Stimulated activated CD4-positive, alpha-beta T cell treated with anti-CD3 and anti-CD28 coated beads, Interleukin-12 subunit alpha, Interleukin-12 subunit beta, amount 100 ng/mL, for 24 hours (primary cell): ENCODE measurements at places on chromosomes 4 and X.

GRCh38 chr4:152171556-152171955, 364.3 kb downstream of the FBXW7 start:
- no peak for DNase-seq

- DNase-seq: no peak
Measured at GRCh38 chr4:107131295-107131694, 95.2 kb upstream of the DKK2 start.

DNA sequence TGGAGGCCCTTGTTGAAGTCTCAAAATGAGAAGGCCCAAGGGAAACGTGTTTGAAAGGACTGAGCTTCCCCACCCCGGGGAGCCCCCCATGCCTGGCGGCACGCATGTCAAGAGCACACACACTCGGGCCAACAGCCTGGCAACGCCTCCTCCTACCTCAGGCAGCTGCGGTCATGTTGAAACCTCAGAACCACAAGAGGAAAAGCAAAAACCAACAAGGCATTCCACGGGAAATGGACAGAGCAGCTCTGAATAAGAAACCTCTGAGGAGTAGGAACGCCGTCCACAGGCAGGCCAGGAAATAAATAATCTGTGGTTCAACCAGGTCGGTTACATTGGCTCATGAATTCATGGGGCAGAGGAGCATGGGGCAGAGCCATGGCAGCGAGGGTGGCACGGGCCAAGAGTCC, 95.7 kb upstream of the AFAP1 start:
- DNase-seq: no peak

DNA sequence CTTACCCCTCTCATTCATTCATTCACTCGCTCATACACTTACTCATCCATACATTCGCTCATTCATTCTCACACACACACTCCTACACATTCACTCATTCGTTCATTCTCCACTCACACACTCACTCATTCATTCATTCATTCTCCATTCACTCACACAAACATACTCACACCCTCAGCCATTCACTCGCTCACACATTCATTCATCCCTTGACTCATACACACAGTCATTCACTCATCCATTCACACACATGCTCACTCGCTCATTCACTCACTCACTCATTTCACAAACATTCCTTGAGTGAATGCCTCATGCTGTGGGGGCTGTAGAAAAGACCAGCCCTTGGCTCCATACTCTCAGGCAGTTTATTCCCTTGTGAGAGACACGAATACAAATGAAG, 151.1 kb upstream of the MAMLD1 start:
- no peak for DNase-seq

GRCh38 chr4:6147441-6147840, 52.9 kb downstream of the JAKMIP1 start:
- no peak for DNase-seq

DNA sequence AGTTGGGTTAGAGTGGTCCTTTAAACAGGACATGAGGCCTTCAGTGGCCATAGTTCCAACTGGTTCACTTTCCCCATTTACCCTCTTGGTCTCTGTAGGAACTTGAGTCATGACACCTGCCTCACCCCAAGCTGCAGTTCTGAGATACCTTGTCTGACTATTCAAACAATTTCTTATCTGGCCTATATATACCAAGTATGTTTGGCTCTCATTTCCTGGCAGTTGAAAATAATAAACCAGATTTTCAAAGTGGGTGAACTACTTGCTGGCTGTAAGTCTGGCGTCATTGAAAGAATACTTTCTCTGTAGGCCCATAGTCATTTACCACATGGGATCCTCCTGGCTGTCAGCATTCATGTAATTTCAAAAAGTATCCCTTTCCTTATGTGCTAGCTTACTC, 228.8 kb downstream of the SHROOM3 start:
- no peak for DNase-seq

DNA sequence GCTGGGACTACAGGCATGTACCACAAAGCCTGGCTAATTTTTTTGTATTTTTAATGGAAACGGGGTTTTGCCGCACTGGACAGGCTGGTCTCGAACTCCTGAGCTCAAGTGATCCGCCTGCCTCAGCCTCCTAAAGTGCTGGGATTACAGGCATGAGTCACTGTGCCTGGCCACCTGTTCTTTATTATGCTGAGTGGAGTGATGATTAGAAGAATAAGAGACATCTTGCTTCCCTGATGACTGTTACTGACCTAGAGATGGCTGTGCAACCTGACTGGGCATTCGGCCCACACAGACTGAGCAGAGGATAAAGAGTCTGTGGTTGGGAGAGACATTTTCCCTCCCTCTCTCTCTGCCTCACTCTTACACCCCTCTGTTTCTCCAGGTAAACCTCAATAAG, 56.7 kb downstream of the SPINK2 start:
- DNase-seq: no peak

- DNase-seq: no peak
Measured at GRCh38 chr4:74367656-74368290, 2.8 kb downstream of the EREG start.

- no peak for DNase-seq
Measured at GRCh38 chr4:112284662-112285411, 867 bp downstream of the TIFA start.

DNA sequence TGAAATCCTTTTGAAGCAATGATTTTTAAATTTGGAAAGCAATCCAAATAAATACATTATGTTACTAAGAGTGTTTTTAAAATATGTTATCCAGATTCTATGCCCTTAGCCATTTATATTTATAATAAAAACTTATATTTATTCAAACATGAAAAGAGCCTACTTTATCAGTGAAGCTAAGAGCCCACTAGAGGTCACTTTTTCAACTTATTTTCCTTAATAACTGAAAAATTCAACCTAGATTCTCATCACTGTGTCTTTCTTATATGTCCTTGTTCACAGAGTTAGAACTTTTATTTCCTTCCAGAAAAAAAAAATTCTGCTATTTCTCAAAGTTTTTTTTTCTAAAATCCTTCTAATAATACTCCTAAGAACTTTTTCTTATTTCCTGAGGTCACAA, 23.9 kb downstream of the PRDM8 start:
- DNase-seq: no peak

DNA sequence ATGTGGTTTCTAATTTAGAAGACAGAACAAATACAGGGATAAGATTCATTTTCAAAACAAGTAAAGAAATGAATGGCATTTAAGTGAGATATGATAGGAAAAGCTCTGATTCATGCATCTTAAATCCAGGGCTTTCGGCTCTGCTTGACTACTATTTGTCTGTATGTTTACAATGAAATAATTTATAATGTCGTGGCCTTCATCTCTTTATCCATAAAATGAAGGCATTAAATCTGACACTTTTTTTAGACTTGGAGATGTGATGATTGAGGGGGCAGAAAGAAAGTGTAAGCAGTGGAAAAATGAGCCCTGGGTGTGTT, 115.7 kb upstream of the KIT start:
- no peak for DNase-seq

GRCh38 chr4:20046931-20047677, 204.6 kb upstream of the SLIT2 start:
- DNase-seq: no peak

GRCh38 chrX:31706466-31706865, 634.6 kb upstream of the FTHL17 start:
- DNase-seq: no peak

- DNase-seq: no peak
Measured at GRCh38 chr4:79613269-79613935, 205.4 kb upstream of the GK2 start.

- DNase-seq: no peak
Measured at GRCh38 chr4:123662827-123663226, 266.2 kb downstream of the SPRY1 start.

- no peak for DNase-seq
Measured at GRCh38 chr4:112410364-112410763, 105.6 kb downstream of the NEUROG2 start.

DNA sequence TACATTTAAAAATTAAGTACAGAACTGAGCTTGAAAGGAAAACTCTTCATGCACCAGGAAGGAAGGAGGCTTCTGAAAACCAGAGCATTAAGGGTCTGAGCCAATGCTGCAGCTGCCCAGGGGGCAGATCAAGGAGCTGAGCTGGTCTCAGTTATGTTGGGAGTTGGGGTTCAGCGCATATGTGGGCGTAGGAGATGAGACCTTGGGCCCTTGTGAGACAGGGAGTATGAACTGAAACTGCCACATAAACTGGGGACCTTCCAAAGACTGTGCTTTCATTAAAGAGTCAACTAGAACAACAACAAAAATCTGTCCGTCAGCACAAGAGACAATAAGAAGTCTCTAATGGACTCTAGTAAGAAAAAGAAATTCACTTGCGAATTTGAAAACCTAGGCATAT, 226.9 kb downstream of the STK32B start:
- no peak for DNase-seq

DNA sequence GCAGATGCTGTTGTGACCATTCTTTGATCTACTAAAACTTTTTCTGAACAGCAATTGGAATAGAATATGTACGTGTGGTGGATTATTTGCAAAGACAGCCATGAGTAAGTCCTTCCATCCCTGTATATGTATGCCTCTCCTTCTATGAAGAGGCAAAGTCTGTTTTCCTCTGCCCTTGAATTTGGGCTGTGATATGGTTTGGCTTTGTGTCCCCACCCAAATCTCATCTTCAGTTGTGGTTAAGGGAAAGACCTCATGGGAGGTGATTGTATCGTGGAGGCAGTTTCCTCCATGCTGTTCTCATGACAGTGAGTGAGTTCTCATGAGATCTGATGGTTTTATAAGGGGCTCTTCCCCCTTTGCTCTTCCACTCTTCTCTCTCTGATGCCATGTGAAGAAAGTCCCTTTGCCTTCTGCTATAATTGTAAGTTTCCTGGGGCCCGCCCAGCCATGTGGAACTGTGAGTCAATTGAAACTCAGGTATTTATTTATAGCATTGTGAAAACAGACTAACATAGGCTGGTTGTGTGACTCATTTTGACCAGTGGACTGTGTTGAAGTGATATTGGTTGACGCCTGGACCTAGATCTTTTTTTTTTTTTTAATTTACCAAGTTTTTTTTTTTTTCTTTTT, 108.3 kb upstream of the CAMK2D start:
- DNase-seq: peak; percentile 41

DNA sequence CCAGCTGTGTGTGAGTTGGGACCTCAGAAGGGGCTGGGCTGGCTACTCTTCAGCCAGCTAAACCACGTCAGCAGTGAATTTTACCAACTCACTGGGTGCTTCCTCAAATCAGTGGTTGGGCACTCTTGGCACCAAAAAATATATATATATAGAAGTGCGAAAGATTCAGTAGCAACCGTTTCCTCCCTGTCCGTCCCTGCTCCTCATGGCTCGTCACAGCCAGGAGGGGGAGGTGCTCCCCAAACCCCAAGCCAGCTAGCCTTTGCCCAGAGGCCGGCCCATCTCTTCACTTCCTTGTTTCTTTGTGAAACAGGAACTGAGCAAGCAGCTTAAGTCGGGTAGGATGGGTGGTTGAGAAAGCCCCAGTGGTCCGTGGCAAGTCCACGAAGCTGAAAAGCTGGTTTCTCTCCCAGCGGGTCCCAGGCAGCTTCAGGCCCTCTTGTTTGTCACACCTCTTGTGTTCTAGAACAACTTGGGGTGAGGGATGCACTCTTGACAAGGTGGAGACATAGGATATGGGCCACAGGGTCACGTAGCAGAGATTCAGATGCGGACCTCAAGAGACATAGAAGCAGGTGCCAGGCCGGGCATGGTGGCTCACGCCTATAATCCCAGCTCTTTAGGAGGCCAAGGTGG, 6.8 kb upstream of the SASH3 start:
- no peak for DNase-seq

DNA sequence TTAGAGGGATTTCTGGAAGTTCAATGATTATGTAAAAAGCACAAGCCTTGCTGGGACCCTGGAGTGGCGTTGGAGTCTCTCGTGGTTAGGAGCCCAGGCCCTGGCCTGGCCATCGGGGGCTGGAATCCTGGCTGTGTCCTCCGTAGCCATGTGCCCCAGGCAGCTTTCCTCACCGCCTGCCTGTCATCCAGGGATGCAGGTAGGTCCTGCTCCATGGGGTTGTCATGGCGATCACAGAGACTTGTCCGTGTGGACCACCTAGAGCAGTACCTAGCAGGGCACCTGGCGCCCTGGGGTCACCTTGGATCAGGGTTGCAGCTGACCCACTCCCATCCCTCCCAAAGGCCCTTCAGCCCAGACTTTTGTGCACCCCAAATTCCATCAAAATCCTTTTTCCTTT, 30.2 kb upstream of the WFS1 start:
- no peak for DNase-seq

DNA sequence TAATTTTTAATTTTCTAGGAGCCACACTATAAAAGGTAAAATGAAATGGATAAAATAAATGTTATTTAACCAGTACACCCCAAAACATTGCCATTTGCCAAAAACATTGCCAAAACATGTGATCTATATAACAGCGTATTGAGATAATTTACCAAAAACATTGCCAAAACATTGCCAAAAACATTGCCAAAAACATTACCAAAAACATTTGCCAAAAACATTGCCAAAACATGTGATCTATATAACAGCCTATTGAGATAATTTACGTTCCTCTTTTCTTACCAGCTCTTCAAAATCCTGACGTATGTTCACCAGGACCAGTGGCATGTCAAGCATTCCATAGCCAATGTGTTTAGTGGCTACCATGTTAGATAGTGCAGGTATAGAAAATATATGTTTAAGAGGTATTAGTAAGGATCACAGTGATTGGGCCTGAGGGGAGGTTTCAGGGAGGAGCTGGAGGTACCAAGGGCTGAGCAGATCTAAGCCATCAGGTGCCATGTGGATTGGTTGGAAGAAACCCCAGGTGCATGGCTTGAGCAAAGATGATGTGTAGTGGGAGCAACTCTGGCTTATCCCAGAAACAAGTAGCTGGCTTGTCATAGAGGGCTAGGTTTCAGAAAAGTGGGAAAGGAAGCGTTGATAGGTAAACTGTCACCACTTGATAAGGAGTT, 42.6 kb downstream of the RAPGEF2 start:
- no peak for DNase-seq

- no peak for DNase-seq
Measured at GRCh38 chr4:1283711-1284110, 6.0 kb upstream of the MAEA start.

- DNase-seq: no peak
Measured at GRCh38 chrX:20271730-20272129, 5.0 kb upstream of the RPS6KA3 start.

DNA sequence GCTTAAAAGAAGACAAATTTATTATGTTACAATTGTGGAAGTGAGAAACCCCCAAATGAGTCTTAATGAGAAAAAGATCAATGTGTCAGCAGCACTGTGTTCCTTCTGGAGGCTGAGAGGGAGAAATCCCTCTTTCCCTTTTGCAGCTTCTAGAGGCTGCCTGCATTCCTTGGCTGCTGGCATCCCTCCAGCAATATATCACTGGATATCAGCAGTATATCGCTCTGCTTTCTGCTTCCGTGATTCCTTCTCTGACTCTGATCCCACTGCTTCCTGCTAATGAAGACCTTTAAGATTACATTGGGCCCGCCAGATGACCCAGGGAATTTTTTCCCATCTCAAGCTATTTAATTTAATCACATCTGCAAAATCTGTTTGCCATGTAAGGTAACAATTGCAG, 1008.0 kb downstream of the RAPGEF2 start:
- no peak for DNase-seq

DNA sequence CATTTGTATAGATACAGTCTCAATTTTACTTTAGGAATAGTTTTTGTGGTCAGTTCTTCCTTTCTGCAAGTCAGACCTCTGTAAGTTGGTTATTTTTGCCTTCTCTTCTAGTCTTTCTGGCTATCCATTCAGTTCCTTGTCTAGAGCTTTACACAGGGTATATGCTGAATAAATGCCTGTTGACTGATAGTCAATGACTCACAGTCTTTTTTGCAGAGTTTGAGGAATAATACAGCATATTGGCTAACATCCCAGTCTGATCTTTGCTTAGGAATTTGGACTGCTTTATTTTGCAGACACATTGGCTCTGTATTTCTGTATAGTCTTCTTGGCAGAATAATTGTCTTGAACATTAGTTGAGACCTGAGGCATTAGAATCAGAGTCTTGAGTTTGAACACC, 132.4 kb downstream of the MAGEC1 start:
- DNase-seq: no peak
